AG09309 (cell line): ENCODE measurements at places on chromosomes 3 and 15.
A peak's percentile ranks its signal among the peaks of the same experiment; 100 is the strongest.

DNA sequence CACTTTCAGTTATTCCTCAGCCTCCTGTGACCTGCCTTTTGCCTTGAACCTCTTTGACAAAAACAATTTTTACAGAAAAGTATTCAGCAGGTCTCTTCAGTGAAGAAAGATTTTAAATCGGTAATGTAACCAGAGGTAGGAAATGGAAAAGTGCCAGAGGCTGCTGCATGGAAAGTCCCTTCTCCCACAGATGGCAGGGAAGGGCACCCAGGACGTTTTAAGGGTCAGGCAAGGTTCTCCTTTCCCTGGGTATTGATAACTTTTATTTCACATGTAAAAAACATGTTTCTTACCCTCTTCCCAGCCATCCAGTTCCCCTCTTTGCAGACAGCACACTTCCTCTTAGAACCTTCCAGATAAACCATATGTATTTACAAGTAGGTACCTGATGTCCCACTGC lies 185.6 kb downstream of the OR4M2 start:
- no peak for DNase-seq

GRCh38 chr3:142027735-142028134 lies 121.6 kb downstream of the TFDP2 start:
- no peak for DNase-seq

- no peak for DNase-seq
Observed at GRCh38 chr3:107680698-107681097, 157.9 kb downstream of the BBX start.

DNA sequence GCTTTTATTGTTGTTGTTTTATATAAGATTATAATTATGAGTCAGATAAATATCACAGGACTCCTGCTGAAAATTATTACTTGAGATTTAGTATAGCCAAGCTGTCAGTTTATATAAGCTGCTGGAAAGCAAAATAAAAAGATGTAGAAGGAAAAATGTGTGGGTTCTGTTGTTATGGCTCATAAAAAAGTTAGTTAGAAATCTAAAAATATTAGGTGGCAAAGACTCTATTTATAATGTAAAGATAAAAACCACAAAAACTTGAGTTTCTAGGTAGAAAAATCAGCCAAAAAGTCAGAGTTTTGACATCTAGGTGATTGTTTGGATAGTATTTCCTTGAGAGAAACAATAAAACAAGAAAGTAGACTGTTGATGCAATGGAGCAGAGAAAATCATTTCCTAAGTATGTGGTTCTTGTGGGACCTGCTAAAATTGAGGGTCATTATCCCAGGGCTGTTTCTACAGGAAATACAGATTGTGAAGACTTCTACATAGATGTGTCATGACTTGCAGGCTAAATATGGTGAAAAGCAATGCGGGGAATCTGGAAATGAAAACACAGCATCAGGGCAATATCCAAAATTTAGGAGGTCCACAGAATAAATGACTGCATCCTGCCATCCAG lies 1109.6 kb upstream of the CADM2 start:
- no peak for DNase-seq

DNA sequence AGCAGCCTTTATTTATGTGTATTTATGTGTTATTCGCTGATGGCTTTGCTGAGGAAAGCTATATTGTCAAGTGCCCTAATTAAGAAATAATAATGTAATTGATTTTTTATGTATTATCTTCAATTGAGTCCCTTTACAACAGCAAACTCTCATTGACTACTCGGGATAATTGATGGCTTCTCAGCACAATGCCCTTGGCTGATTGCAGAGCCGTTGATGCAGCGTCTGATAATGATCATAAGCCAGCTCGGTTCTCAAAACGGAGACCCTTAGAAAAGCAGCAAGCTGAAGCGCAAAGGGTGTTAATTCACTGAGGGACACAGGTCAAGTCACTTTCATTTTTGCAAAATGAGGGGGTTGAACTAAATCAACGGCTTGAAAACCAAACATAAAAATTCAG lies 357.1 kb upstream of the KCNH8 start:
- DNase-seq, result no peak

GRCh38 chr3:119073258-119074001 lies 38.8 kb upstream of the IGSF11 start:
- DNase-seq, result no peak

- DNase-seq, result peak; percentile 21
Observed at GRCh38 chr3:134885877-134886621, 91.0 kb downstream of the EPHB1 start.

GRCh38 chr3:37540786-37541185 lies 320.9 kb upstream of the CTDSPL start:
- no peak for DNase-seq

GRCh38 chr3:134630506-134630905 lies 20.3 kb downstream of the KY start:
- DNase-seq, result no peak

DNA sequence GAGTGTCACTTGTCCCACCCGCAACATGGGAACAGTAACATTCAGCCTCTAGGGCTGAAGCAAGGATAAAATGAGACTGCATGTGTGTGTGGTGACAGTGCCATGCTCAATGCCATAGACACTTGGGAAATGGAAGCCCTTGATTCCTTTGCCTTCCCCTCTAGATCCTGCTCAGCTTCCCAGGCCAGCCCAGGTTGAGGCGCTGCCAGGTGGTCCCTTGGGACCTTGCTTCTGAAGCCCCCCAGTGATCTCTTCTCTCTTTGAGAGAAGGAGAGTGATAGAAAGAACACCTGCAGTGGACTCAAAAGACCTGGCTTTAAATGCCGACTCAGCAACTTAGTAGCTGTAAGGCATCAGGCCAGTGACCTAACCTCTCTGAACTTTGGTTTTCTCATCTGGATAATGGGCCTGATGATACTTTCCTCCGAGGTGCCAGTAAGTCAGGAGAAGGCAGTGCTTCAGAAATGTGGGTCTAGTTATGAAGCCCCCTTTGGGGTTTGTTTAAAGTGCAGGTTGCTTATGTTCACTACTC lies 144.5 kb downstream of the RPLP1 start:
- DNase-seq, result no peak

DNA sequence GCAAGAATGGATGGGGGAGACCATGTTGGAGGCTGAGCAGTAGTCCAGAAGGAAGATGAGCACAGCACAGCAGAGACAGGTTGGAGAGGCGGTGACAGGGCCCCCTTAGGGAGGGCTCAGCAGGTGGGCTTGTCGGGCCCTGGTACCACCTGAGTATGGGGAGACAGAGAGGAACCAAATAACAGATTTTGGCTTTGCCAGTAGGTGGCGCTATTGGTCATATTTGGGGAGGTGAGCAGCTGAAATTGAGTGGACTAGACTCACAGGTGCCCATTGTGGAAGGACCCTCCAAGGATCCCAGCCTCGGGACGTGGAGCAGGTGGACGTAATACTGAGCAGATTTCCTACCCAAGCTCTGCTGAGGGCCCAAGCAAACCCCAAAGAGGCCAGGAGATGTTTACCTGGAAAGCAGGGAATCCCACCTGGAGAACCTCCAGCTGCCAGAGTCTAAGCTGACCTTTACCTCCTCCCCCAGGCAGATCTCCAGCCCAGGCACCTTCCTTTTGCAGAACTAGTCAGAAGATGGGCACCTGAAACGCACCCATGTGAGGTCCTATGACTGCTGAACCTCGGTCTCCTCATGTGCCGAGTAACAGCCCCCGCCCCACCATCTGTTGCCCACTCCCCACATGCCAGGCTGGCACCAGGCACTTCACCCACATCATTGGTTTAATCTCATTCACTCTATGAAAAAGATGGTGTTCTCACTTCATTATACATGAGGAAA lies 24.6 kb upstream of the CORO2B start:
- DNase-seq, result no peak

DNA sequence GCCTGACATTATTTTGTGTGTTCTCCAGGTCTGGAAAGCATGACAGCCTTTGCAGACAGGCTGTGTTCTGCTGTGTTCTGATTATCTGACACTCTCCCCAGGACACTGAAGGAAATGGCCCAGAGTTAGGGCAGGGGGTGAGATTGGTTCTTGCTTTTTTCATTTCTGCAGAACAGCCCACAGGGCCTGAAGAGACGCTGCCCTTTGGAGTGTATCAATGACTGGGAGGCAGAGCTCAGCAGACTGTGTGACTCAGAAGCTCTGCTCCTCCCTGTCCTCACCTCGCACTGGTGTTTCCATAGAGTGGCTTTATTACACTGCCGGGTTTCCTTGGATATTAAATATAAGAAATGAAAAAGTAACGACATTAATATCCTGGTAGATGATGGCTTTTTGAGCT lies 523.6 kb downstream of the NTRK3 start:
- no peak for DNase-seq

GRCh38 chr15:94162939-94163338 lies 68.4 kb upstream of the MCTP2 start:
- DNase-seq, result no peak

GRCh38 chr3:16439848-16440708 lies 73.4 kb downstream of the RFTN1 start:
- DNase-seq, result no peak

DNA sequence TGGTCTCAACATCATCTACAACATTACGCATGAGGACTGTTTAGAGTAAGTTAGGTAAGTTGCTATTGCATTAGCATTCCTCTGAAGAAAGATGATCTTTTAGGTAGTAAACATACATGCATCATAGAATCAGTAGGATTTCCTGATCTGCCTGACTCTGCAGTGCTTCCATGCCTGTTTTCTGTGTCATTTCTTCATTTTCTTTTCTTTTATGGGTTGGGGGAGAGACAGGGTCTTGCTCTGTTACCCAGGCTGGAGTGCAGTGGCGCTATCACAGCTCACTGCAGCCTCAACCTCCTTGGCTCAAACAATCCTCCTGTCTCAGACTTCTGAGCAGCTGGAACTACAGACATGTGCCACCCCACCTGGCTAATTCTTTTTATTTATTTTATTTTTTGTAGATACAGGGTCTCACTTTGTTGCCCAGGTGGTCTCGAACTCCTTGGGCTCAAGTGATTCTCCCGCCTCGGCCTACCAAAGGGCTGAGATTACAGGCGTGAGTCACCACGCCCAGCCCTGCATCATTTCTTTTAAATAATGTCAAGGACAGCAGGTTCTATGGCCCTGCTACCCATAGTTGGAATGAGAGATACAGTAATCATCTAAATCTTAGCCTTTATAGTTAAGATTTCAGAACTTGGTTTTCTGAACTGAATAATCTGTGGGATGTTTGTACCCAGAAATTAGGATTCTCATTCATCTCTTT lies 184.3 kb downstream of the GHSR start:
- DNase-seq, result no peak

DNA sequence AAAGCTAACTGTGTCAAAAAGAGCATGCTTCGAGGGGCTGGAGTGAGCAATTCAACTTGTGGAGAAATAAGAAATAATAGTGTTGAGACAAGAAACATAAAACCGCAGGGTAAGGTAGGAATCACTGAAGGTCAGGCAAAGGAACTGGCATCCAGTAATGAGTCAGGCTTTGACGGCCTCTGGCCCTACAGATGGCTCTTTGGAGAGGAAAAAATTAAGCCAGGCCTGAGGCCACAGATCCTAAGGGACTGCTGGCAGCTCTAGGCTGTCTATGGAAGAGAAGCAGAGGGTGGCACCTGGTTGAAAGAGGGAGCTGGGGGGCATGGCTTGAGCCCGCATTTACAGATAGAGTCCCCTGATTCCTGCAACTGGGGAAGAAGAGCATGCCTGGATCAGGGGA lies 28.6 kb upstream of the ZSCAN2 start:
- DNase-seq, result no peak

GRCh38 chr3:1798711-1799405 lies 299.8 kb upstream of the CNTN4 start:
- no peak for DNase-seq

DNA sequence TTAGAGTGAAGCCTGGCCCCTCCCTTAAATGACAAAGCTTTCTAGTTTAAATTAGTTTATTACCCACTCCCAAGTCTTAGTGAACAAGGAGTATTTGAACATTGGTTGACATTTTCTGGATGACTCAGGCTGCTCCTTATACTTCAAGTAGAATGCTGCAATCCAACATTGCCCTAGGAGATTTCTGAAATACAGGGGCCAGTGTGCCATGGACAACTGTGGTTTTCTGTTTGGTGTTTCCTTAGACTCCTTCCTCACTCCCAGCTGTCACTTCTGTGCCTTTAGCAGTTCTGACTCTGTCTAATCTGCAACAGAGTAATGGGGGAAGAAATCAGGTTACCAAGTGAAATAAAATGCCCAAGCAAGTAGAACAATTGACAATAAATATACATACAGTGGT lies 116.1 kb upstream of the P2RY1 start:
- DNase-seq, result no peak

- no peak for DNase-seq
Observed at GRCh38 chr3:168161696-168162095, 66.0 kb upstream of the GOLIM4 start.

GRCh38 chr15:68526784-68527183 lies 52.0 kb upstream of the CORO2B start:
- DNase-seq, result no peak

DNA sequence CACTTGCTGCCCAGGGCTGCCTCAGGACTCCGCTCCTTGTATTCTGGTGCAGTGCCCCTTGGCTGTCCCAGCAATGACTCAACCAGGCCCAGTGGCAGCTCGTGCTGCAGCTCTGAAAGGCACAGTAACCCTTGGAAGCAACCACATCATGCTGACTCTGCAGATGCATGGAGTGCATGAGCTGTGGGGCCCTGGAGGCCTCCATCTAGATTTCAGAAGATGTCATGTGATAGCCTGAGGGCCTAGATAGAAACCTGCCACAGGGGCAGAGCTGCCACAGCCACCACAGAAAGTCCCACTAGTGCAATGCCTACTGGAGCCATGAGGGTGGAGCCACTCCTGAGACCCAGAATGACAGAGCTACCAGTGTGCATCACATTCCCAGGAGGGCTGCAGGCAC lies 117.1 kb upstream of the SMAD3 start:
- DNase-seq, result no peak

DNA sequence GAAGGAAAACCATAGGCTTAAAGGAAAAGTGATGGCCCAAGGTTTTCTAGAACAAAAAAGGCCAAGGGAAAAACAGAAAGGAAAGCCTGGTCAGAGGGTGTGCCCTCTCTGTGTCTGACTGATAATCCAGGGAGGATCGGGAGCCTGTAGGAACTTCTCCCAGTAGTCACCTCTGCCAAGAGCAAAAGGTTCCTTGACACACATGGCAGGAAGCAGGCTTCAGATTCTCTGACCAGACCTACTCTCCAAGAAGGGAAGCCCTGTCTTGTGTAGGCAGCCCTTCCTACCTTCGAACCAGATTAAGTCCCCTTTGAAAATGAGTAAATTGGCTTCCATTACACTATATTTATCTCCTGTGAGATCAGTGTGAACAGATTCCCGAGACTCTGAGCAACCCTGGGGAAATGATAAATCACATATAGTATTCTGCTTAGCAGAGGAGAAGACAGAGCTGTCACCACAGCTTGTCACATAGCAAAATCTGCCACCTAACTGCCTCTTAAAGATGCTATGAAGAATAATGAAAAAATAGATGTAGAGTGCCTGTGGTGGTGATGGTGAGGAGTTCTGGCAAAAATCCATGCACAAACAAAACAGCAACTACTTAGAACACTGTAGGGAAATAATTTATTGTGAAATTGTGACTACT lies 38.8 kb downstream of the PARP14 start:
- no peak for DNase-seq
